ENCODE measurements at places on chromosomes 7 and 10.

- no peak for DNase-seq
Observed at GRCh38 chr10:23535381-23535780, 96.5 kb downstream of the OTUD1 start.

DNA sequence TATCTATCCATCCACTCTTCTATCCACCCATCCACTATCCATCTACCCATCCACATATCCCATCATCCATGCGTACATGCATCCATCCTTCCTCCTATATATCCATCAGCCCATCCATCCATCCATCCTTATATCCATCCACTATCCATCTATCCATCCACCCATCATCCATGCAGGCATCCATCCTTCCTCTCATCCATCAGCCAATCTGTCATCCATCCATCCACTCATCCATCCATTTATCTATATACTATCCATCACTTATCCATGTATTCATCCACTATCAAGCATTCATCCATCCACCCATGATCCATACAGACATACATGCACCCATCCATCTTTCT is 485.9 kb downstream of the DNAJB6 start:
- DNase-seq, result no peak

DNA sequence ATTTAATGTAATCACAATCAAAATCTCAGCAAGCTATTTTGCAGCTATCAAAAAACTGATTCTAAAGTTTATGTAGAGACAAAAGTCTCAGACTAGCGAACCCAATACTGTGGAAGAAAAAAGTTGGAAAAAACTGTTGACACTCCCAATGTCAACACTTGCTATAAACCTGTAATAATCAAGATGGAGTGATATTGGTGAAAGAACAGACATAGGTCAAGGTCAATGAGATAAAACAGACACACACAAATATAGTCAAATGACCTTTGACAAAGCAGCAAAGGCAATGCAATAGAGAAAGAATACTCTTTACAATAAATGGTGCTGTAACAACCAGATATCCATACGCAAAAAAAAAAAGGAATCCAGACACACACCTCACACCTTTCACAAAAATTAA is 84.5 kb downstream of the ATE1 start:
- DNase-seq, result no peak

DNA sequence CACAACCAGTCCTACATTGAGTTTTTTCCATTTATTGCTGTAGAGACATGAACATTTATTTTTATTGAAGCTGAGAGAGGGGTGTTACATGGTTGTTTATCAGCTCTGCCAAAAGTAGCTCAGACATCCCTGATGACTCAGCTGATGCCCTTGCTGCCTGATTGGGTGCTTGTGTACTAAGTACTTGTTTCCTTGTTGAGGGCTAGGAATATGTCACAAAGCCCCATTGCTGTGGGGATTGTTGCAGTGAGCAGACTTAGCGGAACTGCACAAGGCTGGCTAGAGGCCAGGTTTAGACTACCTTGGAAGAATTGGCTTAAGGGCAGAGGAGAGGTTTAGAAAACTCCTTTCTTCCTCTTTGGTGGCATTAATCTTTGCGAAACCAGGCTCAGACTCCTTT is 110.6 kb downstream of the AUTS2 start:
- DNase-seq, result no peak

GRCh38 chr7:46512891-46513413 is 591.9 kb upstream of the IGFBP3 start:
- DNase-seq, result no peak

DNA sequence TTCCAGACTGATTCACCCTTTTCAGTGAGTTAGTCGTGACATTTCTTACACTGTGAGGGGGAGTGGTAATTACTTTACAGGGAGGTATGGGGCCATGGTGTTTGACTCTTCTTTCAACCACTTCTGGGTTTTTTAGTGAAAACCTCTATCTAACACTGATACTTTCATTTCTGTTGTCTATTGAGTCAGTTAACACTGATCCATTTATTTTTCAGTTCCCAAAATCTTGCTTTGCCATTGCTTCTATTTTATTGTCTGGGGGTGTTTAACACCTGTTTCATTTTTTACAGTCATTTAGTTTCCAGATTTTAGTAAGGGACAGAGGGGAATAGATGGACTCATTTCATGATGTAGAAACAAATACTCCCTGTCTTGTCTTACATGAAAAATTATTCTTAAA is 61.5 kb downstream of the HELLS start:
- DNase-seq, result no peak

- no peak for DNase-seq
Observed at GRCh38 chr10:90939116-90939515, 18.2 kb upstream of the ANKRD1 start.

DNA sequence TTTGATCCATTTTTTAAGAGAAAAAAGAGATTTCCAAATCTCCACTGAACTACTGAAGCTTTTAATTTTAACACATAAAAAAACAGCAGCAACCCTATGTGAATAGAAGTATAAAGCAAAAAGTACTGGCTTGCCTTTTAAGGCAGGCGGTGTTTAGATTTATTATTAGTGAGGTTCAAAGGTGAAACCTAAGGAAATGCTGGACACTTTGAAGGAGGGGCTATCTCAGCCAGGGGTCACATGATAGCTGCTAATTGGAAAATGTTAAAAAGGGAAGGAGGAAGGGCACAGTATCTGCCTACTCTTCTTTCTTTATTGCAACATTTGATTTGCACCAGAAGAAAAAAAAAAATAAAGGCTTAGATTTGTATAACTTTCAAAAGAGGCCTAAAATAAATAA is 183.8 kb downstream of the SKAP2 start:
- DNase-seq, result no peak

GRCh38 chr10:14586901-14587300 is 187.8 kb downstream of the FAM107B start:
- DNase-seq, result no peak

DNA sequence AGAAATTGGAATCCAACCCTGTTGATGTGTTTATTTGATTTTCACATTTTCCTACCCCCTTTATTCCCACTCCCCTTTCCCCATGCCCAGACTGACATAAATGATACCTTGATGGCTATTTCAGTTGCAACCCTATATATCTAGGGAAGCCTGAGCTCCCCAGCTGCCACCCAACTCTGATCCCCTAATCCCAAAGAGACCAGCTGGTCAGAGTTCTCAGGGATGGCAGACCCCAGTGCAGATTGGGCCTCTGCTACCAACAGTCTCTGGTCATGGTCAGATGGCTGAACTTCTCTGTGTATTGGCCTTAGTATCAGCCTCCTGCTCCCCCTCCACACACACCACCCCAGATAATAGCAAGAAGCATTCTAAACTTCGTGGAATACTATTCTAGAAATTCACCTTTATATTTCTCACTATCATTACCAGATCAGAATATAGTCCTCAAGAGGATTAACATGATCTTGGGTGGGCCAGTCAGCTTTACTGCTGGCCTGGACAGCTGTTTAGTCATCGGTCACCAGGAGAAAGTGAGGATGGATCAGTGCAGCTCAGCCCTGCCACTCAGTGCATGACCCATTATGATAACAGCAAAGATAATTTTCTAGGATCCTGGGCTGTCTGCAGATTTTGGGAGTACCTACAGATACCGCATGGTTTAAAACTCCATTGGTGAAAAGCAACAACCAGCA is 24.5 kb upstream of the BTRC start:
- DNase-seq, result no peak

DNA sequence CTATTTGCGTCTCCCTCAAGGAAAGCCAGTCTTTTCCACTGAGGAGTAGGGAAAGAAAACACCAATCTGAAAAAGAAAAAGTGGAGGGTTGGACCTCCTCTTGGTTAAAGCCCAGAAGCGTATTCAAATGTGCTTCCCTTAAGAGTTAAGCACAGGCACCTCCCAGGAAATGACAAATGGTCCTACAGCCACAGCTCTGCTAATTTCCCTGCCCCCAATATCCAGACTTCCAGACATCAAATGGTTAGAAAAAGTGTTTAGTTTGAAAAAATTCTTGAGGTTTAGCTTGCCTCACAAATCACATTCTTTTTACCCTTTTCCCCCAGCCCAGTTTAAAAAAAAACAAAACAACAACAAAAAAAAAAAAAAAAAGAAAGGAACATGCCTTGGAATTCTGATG is 19.0 kb upstream of the COL1A2 start:
- no peak for DNase-seq

DNA sequence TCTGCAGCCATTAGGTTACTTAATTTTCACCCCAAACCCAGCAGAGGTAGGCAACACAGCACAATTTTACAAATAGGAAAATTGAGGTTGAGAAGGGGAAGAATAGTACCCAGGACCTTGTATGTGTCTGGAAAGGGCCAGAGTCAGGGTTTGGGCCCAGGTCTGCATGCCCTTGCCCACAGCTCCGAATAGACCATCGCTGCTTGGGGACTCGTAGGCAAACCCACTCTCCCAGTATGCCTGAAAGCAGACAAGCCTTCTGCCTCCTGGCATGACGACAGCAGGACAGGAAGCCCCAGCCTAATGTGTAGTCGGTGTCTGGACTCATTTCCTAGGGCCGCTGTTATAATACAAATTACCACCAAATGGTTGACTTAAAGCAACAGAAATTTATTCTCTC is 91.7 kb downstream of the GPR26 start:
- no peak for DNase-seq

- DNase-seq, result no peak
Observed at GRCh38 chr10:25557136-25557535, 376.9 kb upstream of the MYO3A start.

- no peak for DNase-seq
Observed at GRCh38 chr10:24569828-24570657, 153.6 kb downstream of the ARHGAP21 start.

GRCh38 chr7:48255046-48255445 is 83.8 kb downstream of the ABCA13 start:
- no peak for DNase-seq

- DNase-seq, result no peak
Observed at GRCh38 chr7:94041529-94041928, 37.4 kb upstream of the BET1 start.
